Astrocyte of the spinal cord (primary cell): ENCODE measurements at places on chromosomes 4 and X.

DNA sequence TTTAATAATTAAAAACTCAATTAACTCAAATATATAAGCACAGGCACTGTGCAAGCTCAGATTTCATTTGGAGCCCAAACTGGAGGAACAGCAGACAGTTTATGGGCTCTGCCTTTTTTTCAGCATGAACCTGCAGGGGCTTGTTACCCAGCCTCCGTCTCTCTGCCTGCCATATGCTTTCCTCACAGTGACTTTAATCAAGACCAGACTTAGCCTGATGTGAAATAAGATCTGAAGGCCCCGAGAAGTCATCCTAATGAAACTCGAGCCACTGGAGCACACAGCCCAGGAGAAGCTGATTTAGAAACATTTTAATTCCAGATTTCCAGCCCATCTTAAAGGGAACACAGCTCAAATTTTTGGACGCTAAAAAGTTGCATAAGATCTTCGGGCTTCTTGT is 55.6 kb downstream of the SPATA18 start:
- no peak for DNase-seq

DNA sequence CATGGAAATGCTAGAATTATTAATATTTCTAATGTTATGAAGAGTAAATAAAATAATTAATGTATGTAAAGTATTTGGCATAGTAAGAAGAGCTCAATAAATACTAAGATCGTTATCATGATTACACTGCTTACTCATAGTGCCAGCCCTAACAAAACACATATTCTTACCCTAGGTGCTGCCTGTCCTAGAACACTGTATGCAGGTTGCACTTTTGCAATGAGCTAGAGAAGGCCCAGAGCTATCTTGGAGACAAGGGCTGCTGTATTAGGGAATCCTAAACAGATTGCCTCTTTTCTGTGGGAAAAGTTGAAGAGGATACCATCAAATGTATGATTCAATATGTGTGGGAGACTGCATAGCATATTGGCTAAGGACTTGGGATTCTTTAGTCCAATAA is 48.0 kb upstream of the TMEM164 start:
- no peak for DNase-seq

DNA sequence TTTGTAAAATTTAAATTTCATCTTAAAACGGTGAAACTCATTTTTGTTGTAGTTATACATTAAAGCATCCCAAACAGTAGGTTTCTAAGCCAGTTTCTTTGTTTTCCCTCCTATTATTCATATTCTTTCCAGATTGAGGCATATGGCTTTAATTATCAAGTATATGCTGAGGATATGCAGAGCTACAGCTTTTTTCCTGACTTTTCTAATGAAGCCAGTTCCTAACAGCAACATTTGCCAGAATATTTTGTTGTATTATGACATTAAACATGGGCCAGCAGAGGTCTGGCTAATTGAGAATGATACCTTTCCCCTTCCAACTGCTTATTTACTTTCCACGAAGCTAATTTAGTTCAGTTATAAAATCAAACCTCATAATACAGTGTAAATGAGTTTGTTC is 75.3 kb downstream of the SLIT2 start:
- DNase-seq = no peak

- no peak for DNase-seq
These were observed 20.4 kb downstream of the BMP2K start for GRCh38 chr4:78796526-78796925.

DNA sequence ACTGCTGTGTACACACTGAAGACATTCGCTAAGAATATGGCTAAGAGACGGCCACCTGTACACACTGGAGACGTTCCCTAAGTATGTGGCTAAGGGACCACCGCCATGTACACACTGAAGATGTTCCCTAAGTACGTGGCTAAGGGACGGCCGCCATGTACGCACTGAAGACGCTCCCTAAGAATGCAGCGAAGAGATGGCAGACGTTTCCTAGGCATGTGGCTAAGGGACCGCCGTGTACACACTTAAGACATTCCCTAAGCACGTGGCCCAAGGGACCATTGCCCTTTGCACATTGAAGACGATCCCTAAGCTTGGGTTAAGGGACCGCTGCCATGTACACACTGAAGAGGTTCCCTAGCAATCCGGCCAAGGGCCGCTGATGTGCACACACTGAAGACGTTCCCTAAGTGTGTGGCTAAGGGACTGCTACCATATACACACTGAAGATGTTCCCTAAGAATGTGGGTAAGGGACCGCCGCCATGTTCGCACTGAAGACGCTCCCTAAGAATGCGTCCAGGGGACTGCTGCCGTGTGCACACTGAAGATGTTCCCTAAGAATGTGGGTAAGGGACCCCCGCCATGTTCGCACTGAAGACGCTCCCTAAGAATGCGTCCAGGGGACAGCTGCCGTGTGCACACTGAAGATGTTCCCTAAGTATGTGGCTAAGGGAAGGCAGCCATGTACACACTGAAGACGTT is 36.7 kb downstream of the DHRSX start:
- peak; percentile 14 for DNase-seq

GRCh38 chr4:161799710-161800109 is 364.1 kb downstream of the FSTL5 start:
- DNase-seq = no peak

GRCh38 chr4:89055157-89056080 is 1.6 kb downstream of the FAM13A start:
- no peak for DNase-seq

GRCh38 chrX:118506805-118507480 is 11.3 kb downstream of the DOCK11 start:
- DNase-seq = no peak

DNA sequence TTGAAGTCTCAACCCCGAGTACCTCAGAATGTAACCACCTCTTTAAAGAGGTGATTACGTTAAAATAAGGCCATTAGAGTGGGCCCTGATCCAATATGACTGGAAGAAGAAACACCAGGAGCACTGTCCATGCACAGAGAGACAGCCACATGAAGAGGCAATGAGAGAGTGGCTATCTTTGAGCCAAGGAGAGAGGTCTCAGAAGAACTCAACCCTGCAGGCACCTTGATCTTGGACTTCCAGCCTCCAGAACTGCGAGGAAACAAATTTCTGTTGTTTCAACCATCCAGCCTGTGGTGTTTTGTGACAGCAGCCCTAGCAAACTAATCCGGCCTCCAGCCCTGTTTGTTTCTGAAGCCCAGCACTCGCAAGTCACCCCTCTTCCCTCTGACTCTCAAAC is 46.3 kb upstream of the ADGRG2 start:
- no peak for DNase-seq

DNA sequence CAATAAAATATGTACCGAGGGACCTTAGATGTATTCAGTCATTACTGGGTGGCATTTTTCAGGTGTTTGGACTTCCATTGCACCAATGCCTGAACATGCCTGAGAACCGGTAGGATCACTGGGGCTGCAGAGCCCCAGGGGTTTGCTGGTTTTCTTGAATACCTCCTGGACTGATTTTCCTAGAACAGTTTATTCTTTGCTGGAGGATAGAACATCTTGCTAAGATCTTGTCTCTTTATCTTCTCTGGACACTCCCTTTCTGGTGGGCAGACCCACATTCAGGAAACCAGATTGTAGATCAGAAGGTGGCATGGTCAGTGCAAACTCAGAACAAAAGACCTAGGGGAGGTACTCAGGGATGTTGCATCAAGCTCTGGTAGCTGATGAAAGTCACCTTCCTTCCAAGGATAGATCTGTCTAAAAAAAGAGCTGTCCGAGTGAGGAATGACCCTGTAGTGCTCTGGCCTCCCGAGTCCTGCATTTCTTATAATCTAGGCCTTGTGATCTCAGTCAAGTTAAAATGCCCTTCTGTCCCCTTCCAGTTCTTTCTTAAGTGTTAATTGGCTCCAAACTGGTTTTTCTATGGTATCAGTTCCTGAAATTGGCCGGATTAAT is 84.8 kb downstream of the CLDN34 start:
- no peak for DNase-seq

GRCh38 chr4:31467781-31468180 is 747.6 kb downstream of the PCDH7 start:
- DNase-seq = peak; percentile 16

- no peak for DNase-seq
These were observed 25.3 kb upstream of the FRMD7 start for GRCh38 chrX:132153166-132153565.

GRCh38 chr4:145278341-145279121 is 98.1 kb upstream of the OTUD4 start:
- peak; percentile 87 for DNase-seq

GRCh38 chr4:108126806-108127205 is 41.9 kb downstream of the LEF1 start:
- DNase-seq = no peak

- DNase-seq = no peak
These were observed 82.9 kb upstream of the NHS start for GRCh38 chrX:17292111-17292527.

DNA sequence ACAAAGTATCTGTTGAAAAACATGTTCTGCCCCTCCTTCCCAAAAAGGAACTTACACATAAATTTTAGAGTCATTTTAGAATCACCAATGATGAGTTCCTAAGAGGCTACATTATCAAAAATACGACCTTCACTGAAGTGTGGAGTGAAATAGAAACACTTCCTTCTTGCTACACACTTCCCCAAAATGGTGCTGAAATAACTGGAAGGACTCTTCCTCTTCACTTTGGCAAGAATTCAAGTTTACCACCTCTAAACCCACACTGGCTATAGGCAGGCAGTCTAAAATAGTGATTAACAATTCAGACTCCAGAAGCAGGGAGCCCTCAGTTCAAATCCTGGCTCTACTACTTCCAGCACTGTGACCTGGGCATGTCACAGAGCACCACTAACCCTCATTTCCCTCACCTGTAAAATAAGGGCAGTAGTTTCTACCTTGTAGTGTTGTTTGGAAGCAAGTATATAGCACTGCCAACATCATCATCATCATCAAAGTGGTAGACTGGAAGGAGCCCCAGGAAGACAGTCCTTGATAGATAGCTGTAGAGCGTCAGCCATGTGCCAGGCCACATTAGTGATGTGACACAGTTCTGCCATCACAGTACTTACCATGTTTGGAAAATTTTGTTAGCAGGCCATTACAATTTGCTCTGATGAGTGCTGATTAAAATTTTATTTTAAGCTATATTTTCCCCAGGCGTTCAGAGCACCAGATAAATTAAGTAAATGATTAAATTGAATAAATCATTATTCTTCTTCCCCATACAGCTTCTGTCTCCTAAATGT is 103.3 kb downstream of the PARM1 start:
- DNase-seq = no peak

DNA sequence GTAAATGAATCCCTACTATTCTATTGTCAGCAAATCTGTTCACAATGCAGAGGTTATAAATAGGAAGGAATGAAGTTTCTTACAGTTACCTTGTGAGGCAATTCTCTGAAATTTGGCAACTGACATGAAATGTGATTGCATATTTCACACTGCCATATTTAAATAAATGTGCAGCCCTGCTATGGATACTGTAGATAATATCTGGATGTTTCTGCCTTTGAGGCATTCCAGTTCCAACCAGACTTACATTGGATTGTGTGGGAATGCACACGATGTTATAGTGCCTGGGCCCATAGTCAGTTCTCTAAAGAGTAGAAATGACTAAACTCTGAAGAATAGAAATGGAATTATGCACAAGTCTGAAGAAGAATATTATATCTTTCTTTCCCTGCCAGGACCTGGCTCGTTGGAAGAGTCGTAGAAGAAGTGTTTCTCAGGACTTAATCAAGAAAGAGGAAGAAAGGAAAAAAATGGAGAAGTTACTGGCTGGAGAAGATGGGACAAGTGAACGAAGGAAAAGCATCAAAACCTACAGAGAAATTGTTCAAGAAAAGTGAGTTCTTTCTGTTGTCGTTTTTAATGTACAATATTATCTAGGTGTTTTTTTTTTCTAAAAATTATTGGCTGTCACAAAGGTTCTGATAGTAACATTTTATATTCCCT is 102.7 kb downstream of the PHOX2B start:
- no peak for DNase-seq

GRCh38 chrX:68693481-68694434 is 46.3 kb downstream of the STARD8 start:
- peak; percentile 54 for DNase-seq

DNA sequence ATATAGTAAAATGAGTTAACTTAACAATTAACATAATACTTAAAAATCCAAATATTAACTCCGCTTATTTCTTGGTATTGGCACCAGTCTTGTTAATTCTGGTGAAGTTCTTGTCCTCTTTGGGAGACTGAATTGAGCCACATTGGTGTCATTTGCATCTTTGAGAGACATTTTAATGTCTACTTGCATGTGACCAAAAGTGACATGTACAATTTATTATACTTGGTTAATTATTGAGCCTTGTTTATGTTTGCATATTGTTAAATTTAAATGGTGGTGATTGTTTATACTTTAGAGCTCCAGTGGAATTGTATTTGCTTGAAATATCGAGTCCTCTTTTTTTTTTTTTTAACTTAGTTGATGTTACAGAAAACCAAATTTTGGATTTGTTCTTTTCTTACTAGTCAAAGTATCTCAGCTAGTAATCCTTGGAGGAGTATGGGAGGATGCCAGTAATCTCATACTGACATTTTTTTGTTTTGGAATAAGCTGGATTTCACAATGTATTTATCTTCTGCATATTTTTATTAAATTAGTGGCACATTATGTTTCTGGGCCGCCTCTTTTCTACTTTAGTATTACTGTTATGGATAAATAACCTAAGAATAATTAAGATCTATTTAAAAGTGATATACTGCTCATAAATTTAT is 3.9 kb downstream of the SPCS3 start:
- DNase-seq = no peak

DNA sequence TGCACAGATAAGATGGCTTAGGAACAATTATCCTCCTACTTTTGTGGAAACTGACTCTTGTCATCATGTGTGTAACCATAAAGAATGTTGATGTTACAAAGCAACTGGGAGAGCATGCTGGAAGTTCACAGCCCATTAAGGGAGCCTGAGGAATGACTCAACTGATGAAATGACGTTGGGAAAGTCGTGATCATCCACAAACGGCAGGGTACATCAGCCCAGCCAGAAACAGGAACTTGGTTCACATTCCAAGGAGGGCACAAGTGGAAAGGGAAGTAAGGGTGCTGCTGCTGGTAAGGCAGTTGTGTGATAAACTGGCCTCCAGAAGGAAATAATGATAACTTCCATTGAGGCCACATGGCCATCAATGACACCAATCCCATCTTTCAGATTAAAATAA is 6.7 kb downstream of the TEC start:
- DNase-seq = peak; percentile 80

- DNase-seq = no peak
These were observed 16.3 kb upstream of the DRD5 start for GRCh38 chr4:9765091-9765490.

GRCh38 chrX:53768451-53768850 is 81.9 kb upstream of the HUWE1 start:
- no peak for DNase-seq

- DNase-seq = no peak
These were observed 34.7 kb downstream of the GLRA2 start for GRCh38 chrX:14564058-14564457.

- no peak for DNase-seq
These were observed 180.4 kb downstream of the SPATA18 start for GRCh38 chr4:52231526-52231925.

- peak; percentile 10 for DNase-seq
These were observed 398.2 kb upstream of the SPANXN1 start for GRCh38 chrX:144849141-144849540.

DNA sequence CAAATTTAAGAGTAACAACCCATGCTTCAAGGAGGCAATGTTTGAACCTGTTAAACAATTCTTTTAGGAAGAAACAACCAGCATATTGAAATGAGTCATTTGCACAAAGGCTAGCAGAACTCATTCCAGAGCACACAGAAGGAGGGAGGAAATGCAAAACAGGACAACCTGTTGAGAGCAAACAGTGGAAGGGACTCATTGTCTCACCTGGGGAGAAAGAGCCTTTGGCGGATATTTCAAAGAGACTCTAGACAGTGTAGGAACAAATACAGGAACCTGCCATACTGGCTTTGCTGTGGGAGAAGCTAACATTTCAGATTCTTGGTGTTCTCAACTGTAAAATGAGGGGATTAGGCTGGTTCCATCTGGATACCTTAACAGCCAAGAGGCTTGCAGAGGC is 14.8 kb upstream of the RASGEF1B start:
- DNase-seq = no peak
